ENCODE measurements at places on chromosomes 1 and 21.
A peak's percentile ranks its signal among the peaks of the same experiment; 100 is the strongest.

- DNase-seq: no peak
Measured at GRCh38 chr1:204130981-204131892, 20.6 kb downstream of the ETNK2 start.

- no peak for DNase-seq
Measured at GRCh38 chr1:233081735-233082134, 131.3 kb downstream of the NTPCR start.

GRCh38 chr21:21406921-21407320 is 408.7 kb downstream of the NCAM2 start:
- DNase-seq: no peak

GRCh38 chr1:42000766-42001165 is 82.0 kb upstream of the HIVEP3 start:
- DNase-seq: no peak

- no peak for DNase-seq
Measured at GRCh38 chr1:85189120-85189519, 11.7 kb downstream of the SYDE2 start.

DNA sequence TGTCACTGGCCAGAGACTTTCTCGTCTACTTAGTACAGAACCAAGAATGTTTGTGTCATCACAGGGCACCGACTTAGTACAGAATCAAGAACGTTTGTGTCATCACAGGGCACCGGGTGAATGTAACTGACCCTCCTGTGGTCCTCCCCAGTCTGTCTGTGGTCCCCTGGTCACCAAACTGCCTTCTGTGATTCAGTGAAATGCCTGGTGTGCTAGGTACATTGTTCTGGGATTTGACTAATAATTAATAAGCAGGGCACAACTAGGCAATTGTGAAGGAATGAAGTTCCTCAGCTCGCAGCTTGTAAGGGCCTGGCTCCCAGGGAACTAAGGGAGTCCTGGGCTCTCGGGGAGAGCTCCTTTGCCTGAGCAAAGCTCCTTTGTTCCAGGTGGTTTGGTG is 7.2 kb downstream of the MECR start:
- DNase-seq: no peak

GRCh38 chr1:2384941-2385481 is 6.3 kb downstream of the MORN1 start:
- no peak for DNase-seq

DNA sequence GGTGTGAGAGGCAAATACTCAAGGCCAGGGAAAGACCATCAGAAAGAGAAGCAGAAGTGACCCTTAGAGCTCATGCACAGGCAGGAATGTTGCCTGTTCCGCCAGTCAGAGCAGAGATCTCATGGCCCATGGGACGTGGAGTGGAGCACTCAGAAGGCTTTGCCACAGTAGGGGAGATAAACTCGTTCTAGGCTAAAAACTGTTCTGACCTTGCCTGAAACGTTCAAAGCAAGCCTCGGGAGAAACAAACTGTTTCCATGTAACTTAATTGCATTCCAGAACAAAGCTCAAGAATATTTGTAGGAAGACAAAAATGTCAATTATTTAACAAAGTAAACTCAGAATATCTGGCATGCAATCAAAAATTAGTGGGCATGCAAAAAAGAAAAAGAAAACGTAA is 20.7 kb upstream of the SLC19A1 start:
- no peak for DNase-seq

DNA sequence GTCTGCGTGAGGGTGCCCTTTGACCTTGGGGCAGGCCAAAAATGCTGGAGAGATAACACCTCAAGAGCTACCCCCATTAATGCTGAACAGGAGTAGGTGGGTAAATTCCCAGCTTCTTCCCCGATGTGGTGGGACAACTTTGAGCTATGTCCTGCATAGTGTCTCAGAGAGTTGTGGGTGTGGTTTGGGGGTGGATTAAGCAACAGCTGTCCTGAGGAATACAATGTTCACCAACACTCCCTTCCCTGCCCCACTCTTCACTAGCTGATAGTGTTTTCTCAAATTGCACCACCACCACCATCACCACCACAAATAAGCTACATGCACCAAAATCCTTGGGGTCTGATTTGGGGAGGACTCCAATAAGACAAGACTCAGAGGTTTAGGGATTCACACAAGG is 258.4 kb downstream of the HLX start:
- DNase-seq: no peak

GRCh38 chr1:231310391-231310934 is 27.2 kb downstream of the EXOC8 start:
- DNase-seq: no peak

- peak; percentile 33 for DNase-seq
Measured at GRCh38 chr1:1779691-1780597, 1.7 kb upstream of the NADK start.

DNA sequence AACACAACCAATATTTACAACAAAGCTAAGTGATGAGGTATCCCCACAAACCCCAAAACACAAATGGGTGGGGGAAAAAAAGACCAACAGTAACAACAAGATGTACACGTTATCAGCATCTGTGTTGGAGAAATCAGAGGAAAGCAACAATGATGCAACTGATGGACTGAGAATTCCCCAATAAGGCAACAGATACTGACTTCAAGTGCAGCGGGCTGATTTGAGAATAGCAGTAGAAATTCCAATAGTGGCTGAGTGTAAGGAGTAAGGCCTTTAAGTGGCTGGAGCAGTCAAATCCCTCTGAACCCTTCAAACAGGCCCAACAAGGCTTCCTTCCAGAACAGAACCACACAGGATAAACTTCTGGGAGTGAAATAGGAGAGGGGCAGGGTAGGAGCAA is 97.6 kb downstream of the TM2D1 start:
- DNase-seq: no peak
